SK-N-SH (cell line): ENCODE measurements at places on chromosomes 16 and 17.

- DNase-seq = no peak
Measured at GRCh38 chr17:38872027-38872511, 2.2 kb downstream of the LASP1 start.

DNA sequence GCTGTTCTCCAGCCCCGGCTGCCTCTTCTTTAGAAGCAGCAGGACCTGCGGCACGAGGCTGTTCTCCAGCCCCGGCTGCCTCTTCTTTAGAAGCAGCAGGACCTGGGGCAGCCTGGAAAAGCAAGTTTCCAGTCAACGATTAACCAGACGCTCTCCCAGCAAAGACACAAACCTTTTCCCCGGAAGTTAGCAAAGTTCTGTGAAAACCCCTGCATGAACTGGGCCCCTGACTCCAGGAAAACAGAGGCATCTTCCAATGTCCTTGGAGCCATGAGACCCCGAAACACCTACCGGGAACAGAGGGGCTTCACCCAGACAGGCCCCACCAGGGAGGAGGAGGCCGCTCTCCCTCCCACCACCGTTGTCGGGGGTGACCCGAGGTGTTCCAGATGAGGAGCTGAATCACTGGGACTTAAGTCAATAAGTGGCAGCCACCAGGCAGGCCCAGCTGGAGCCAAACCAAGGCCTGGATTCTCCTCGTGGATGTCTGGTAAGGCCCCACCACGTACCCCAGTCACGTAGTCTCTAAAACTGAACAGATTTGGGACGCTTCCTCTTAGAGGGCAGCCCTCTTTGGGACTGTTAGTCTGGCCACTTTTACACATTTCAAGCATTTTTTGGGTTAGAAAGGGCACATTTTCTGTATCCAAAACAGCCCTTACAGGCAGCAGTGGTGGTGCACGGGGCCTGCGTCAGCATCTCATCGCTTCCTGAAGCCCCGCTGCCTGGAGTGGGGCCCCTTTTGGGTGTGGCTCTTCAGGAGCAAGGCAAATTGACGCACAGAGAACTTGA lies at the start of gene RPH3AL:
Gene RPH3AL (minus strand): TSS at position 387 of the 792 bp plus-strand sequence. CDS start 25,264 bp downstream, outside the sequence.
- DNase-seq = no peak

GRCh38 chr17:60959011-60959410 lies 281.4 kb downstream of the BCAS3 start:
- DNase-seq = no peak

DNA sequence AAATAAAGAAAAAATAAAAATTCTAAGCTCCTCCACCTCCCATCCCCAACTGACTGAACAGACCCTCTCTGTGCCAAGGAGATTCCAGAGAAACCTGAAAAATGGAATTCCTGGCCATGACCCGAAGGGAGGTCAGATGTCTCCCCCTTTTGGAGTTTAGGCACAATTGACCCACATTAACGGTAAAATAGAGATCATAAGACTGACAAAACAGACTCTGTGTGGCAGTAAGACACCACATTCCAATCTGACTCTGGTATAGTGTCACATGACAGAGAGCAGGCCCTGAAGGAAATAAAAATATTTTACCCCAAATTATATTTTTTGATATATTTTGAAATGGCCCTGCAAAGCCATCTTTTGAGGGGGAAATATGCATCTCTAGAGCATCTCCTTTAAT lies 115.1 kb upstream of the ZKSCAN2 start:
- no peak for DNase-seq

DNA sequence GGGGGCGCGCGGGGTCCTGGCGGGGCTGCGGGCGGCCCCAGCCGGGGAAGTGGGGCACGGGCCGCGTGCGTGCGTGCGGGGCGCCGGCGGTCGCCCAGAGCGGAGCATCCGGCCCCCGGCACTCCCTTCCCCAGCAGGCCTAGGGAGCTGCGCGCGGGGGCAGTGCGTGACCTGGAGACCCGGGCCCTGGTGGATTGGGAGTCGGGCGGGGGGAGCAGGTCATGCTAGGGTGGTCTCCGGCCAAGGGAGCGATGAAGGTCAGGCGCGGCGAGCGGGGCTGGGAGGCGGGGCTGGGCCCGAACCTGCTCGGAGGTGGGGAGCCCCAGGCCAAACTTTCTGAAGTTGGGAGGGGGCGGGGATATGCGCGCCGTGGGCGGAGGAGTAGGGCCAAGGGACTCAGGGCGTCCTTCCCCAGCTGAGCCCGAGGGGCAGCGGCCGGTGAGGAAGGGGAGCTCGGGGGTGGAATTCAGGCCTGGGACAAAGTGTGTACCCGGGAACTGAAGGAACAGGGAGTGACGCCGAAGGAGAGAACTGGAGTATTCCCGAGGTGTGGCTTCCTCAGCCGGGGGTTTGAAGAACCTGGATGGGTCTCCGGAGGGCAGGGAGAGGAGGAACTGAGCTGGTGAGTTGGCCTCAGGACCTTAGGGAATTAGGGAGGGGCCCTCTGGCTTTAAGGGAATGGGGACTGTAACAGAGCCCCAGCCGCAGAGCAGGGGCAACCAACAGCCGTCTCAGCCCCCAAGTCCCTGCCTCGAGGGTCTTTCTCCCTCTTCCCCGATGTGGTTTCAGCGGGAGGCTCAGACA lies 589 bp downstream of the XYLT2 start:
- DNase-seq = peak; percentile 93

DNA sequence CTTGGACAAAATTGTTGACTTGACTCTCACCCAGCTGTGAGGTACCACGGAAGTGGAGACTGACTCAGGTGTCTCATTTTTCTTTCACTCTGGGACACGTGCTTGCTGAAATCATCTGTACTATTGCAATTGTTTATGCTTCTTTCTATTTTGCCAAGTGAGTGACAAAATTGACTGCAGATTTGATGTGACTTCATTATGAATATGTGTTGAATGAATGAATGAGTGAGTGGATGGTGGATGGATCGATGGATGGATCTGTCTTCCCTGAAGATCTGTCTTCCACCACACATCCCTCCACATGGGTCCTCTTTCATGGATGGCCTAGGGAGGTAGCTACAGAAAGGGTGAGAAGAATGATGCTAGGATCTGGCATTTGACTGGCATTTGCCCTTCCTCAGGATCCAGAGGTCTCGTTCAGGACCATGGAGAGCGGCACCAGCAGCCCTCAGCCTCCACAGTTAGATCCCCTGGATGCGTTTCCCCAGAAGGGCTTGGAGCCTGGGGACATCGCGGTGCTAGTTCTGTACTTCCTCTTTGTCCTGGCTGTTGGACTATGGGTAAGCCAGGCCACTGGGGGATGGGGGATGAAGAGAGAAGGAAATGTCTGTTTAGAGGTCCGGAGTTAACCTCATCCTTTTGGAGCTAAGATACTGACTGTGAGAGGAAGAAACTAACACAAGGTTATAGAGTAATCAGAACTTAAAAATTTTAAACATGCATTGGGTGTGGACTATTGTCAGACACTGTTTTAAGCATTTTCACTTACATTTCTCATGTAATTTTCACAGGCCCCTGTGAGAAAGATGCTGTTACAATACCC lies 12.7 kb downstream of the SLC5A11 start:
- no peak for DNase-seq

GRCh38 chr17:19873346-19873745 lies 5.6 kb upstream of the ULK2 start:
- DNase-seq = no peak

DNA sequence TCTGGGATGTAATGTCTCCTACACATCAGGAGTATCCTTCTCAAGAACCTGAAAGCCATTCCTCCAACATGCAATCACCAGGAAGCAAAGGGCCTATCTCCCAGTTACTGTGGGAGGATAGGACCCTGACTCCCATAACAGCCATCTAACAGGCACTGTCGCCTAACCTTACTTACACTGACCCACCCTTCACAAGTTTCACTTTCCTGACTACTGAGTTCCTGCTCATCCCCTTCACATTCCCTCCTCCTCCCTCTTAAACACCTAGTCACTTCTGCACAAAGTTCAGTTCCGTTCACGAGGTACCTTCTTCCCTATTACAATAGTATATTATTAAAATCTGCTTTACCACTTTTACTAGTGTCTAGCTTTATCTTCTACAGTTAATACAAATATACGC lies 1.3 kb downstream of the C17orf67 start:
- no peak for DNase-seq

GRCh38 chr17:45371414-45372324 lies 54.8 kb upstream of the MAP3K14 start:
- peak; percentile 78 for DNase-seq

GRCh38 chr17:61010661-61011170 lies 333.1 kb downstream of the BCAS3 start:
- DNase-seq = no peak

DNA sequence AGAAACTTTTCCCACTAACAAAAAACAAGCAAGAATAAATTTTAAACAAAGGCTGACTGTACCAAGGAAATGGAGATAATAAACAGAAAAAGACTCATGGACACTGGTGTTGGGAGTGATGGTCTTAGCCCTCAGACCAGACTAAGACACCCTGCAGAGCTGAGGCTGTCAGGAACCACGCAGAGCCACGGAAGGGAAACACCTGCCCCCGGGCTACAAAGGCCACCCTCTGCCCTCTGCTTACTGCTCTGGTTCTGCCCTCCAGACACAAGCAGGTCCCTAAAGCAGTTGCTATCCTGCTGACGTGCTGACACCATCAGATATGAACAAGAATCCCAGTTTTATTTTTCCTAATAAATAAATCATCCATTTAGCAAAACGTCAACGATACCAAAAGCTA lies 80.0 kb downstream of the ANKRD11 start:
- no peak for DNase-seq

DNA sequence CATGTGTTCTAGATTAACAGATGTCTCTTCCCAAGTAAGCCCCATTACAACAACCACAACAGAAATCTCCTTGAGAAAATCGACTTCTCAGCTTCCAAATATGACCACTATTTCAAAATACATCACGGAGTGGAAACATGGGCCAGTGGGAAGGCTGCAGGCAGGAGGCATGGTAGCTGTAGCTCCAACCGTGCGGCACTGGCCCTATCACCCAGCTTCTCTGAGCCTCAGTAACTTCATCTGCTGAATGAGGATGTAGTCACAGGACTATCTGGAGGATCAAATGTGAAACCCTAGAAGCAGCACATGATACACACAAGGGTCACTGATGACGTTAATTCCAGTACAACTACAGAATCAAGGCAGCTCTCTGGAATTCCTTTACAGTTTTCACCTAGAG lies 112.2 kb downstream of the VPS53 start:
- no peak for DNase-seq

DNA sequence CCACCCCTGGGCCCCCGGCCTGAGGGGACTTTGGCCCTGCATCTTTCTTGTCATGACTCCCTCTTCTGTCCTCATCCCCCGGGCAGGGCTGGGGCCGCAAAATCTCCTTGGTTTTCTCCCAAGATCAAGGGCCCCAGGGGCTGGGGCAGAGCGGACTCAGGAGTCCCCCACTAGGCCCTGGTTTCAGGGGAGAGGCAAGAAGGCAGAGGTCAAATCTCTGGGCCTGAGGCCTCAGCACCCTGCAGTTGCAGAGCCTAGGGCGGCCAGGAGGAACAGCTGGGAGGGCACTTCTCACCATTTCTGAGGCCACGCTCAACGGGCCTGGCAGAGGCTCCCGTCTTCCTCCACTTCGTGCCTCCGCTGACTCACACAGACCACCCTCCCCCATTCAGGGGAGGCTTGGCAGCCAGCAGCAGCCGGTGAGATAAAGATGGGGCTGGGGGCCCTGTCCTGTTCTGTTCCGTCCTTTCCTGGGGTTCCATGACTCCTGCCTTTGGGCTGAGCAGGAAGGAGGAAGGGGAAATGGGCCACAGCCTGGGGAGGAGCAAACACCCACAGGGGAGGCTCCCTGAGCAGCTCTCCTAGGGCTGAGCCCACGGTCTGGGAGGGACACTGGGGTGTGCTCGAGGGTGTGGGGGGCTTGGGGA lies 12.4 kb downstream of the ZSCAN10 start:
- DNase-seq = no peak

DNA sequence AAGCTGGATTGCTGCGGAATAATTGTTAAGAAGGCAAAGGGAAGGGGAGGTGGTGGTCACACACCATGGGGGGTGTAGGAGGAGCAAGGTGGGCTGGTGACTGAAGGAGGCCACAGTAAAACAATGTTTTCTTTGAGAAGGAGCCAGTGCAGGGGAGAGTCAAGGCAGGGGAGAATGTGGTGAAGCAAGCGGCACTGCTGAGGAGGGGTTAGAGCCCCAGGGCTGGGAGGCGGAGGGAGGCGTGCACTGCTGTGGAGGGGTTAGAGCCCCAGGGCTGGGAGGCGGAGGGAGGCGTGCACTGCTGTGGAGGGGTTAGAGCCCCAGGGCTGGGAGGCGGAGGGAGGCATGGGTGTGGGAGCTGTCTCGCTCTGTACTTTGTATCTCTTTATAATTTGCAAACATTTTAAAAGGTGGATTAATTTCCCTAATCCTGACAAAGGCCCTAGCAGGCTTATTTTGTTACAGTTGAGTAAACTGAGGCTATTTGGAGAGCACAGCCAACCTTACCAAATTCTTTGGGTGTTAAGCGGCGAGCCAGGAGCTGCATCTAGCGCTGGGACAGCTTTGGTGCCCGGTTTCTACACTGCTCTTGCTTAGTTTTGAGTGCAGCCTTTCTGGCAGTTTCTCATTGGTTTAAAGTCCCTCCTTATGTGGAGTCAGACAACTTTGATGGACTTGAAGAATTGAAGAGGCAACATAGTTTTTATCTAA lies 20.9 kb downstream of the RPTOR start:
- no peak for DNase-seq

- no peak for DNase-seq
Measured at GRCh38 chr17:7867881-7868329, 10.1 kb downstream of the CYB5D1 start.

- DNase-seq = no peak
Measured at GRCh38 chr16:26961459-26961858, 105.3 kb upstream of the C16orf82 start.

GRCh38 chr16:79092846-79093245 lies 507.7 kb downstream of the MAF start:
- no peak for DNase-seq

- DNase-seq = peak; percentile 90
Measured at GRCh38 chr16:30896889-30897733, 697 bp downstream of the CTF1 start.

- no peak for DNase-seq
Measured at GRCh38 chr16:19963301-19963700, 78.7 kb upstream of the GPRC5B start.

DNA sequence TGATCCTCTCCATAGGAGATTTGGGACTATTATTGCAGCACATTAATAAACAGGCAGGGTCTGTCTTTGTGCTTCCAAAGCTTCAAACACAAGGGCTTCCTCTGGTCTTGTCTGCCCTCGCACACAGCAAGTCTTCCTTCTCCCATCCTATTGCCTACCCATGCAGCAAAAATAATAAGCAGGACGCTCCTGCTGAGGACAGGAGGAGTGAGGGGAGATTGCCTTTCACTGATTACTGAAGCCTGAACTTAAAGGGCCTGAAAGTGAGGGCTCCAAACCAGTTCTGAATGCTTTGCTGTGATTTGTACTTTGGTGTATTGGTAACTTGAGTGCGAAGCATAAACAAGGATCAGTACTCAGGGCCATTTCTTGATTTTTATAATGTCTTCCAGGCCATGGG lies 197.6 kb upstream of the XYLT1 start:
- DNase-seq = no peak
